Progenitor cell of endocrine pancreas (in vitro differentiated cells): ENCODE measurements at places on chromosomes 13 and 19.

DNA sequence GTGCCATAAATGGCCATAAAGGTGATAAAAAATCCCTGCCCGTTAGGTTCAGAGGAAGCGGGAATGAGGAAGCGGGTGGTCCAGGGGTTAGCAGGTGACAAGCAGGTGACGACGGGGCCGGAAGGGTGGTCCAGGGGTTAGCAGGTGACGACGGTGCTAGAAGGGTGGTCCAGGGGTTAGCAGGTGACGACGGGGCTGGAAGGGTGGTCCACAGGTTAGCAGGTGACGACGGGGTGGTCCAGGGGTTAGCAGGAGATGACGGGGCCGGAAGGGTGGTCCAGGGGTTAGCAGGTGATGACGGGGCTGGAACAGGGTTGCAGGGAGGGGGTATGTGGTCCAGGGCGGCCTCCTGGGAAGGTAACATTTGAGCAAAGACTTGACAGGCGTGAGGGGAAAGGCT, 6.3 kb downstream of the PRSS57 start:
- no peak for DNase-seq

- no peak for DNase-seq
Observed at GRCh38 chr13:78054157-78054556, 135.5 kb upstream of the EDNRB start.

- no peak for DNase-seq
Observed at GRCh38 chr13:26784704-26785639, 24.4 kb upstream of the GPR12 start.

- no peak for DNase-seq
Observed at GRCh38 chr13:110298505-110299282, 8.3 kb downstream of the COL4A1 start.

DNA sequence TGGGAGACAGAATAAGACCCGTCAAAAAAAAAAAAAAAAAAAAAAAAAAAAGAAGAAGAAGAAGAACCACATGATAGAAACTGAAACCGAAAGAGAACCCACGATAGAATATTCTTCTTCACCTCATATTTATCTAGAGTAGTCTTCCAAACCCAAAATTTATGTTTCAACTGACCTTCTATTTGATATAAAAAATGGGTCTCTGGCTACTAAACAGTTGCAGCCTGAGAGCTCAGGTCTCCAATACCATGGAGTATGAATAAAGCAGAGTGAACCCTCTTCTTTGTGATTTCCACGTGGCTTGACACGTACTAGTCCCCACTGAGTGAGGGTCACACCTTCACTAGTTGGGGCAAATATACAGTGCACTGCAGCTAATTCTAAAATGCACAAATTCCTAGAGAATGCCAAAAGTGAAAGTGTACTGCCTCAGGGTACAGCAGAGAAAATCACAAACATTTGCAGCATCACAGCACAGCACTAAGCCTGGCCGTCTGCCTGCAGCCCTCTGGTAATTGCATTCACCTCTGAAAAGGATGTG, 30.8 kb upstream of the RFC3 start:
- DNase-seq = no peak

- no peak for DNase-seq
Observed at GRCh38 chr13:28052945-28053344, 47.4 kb downstream of the FLT3 start.

DNA sequence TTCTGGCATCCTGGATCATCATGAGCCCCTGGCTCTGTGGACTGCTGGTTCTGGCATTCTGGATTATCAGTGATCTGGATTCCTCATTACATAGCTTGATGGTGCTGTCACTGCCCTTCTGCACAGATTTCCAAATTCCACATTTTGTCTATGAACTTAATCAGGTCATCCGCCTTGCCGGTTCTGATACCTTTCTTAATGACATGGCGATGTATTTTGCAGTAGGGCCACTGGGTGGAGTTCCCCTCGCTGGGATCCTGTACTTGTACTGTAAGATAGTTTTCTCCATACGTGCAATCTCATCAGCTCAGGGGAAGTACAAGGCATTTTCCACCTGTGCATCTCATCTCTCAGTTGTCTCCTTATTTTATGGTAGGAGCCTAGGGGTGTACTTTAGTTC, 24.4 kb upstream of the OR7C2 start:
- no peak for DNase-seq

GRCh38 chr19:44757735-44758505, 9.4 kb downstream of the BCL3 start:
- peak; percentile 47 for DNase-seq

- no peak for DNase-seq
Observed at GRCh38 chr13:66314911-66315310, 915.2 kb downstream of the PCDH9 start.

DNA sequence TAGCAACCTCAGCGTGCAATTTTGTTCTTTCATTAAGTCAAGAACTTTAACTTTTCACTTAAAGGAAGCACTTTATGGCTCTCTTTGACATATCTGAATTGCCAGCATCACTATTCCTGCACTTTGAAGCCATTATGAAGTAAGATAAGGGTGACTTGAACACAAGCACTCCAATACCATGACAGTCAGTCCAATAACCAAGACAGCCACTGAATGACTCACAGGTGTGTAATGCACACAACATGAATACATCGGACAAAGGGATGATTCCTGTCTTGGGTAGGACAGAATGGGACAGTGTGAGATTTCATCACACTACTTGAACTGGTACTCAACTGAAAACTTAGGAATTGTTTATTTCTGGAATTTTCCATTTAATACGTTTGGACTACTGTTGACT, 233.7 kb upstream of the IPO5 start:
- no peak for DNase-seq

- DNase-seq = no peak
Observed at GRCh38 chr13:114100446-114101357, 31.7 kb downstream of the RASA3 start.

GRCh38 chr13:59360108-59360507, 803.6 kb downstream of the DIAPH3 start:
- no peak for DNase-seq

- no peak for DNase-seq
Observed at GRCh38 chr19:14718522-14719116, 28.8 kb downstream of the ZNF333 start.

GRCh38 chr19:6066661-6067646, 43.3 kb downstream of the RFX2 start:
- peak; percentile 68 for DNase-seq

GRCh38 chr19:51394050-51394836, 3.9 kb upstream of the C19orf84 start:
- peak; percentile 83 for DNase-seq

GRCh38 chr19:3759482-3760254, 1.8 kb downstream of the APBA3 start:
- DNase-seq = no peak

- DNase-seq = no peak
Observed at GRCh38 chr13:21531455-21531854, 72.4 kb upstream of the ZDHHC20 start.

- DNase-seq = no peak
Observed at GRCh38 chr19:16861834-16862233, 27.0 kb upstream of the F2RL3 start.

- DNase-seq = no peak
Observed at GRCh38 chr13:43348397-43348796, 325.0 kb downstream of the DNAJC15 start.

GRCh38 chr13:40779049-40779448, 8.1 kb upstream of the MRPS31 start:
- DNase-seq = no peak

DNA sequence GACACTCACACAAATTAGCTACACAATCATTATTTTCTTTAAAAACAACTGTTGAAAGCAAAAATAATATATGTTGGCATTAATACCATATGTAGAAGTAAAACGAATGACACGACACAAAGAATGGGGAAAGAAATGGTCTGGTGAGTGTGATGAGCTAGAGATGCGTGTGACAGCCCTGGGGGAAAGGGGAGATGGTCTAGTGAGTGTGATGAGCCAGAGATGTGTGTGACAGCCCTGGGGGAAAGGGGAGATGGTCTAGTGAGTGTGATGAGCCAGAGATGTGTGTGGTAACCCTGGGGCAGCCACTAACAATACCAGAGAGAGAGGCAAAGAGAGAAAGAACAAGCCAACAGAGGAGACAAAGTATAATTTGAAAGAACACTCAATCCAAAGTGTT, 22.3 kb upstream of the LAMP1 start:
- no peak for DNase-seq

GRCh38 chr19:28074773-28075172, 1138.2 kb downstream of the UQCRFS1 start:
- no peak for DNase-seq
